ENCODE measurements at places on chromosomes 7 and 10.
A peak's percentile ranks its signal among the peaks of the same experiment; 100 is the strongest.

DNA sequence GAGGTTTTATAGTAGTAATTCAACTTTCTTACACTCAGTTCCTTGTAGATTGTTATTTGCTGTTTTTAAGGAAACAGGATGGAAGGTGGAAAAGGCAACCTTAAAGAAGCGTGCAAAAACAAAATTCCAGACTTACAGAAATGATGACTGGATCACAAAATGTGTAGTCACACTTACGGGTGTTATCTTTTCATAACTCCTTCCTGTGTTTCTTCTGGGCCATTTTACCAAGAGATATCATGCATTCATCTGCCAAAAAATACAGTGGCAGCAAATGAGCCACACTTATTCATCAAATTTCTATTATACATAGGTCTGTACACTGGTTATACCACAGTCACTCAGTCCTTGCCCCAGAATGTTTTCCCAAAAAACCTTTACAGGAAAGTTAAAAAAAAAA lies 94.3 kb upstream of the IL6 start:
- no peak for DNase-seq

DNA sequence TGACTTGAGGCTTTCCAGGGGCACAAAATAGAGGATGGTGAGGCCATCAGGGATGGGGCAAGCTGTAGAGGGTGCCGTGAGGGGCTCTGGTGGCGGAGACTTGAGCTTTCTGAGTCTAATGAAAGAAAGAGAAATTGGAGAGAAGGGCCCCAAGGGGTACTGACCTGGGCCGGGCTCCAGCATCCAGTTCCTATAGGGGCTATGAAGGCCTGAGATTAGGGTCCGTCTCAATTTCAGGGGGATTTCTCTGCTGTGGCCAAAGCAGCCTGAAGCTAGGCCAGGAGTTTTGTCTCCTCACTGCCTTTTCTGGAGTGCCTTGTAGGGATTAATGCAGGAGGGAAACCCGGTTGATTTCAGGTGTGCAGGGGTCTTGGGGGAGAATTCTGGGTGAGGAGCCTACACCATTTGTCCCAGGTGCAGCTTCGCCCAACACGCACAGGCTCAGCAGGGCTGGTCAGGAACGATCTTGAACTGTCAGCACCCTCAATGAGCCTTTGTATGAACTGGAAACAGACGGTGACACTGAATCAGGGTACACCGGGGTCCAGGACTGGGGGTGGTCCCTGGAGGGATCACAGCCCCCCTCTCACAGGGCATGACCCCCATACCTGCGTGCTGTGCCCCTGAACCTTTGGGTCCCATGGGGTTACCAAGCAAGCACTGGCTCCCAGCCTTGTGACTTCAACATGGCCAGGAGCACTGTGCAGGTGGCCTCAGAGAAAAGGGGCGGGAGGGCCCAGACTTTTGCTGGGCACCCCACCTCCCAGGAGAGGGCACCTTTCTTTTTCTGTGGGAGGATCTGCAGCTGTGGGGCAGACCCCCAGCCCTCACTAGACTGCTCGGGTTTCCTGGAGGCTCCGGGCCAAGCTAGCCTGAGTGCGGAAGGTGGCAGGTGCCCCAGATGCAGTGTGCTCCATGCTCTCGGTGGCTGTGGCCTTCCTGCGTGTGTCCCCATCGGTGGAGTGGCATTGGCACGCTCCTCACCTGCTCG lies 122.9 kb upstream of the RET start:
- DNase-seq, result no peak

- DNase-seq, result no peak
Observed at GRCh38 chr7:128030654-128031611, at the start of gene LRRC4. TSS of gene LRRC4 (minus strand) at chr7:128031437. CDS start at chr7:128030640, 797 bp downstream.

DNA sequence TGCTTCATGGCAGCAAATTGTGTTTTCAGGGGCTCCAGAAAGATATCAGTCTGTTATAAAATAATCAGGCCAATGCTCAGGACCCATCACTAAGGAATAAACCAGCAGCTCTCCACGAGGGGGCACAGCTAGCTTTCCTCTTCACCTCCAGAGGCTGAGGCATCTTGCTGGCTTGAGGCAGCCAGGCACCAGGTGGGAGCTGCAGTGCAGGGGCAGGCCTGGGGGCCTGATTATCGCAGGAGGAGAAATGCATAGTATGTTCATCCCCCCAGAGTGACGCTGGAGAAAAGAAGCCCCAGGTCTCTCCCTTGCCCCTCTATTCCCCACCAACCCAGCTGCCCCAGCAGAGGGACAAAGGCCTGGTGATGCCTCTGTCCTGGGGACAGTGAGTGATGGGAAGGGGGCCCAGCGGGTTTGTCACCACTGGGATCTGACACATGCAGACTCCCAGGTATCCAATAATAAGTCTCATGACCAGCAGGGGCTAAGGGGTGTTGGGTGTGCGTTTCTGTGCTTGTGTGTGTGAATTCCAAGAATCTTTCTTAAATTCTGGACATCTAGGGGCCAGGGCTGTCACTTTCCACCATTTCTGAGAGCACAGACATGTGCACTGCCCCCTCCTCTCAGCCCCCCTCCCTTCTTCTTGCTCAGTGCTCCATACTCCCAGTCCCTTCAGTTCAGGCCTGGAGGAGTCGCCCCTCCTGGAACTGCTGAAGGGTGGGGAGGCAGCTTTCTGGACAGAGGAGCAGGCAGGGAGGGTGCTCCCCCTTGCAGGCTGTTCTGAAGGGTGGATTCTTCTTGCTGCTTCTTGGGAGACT lies 128.1 kb upstream of the FAM20C start:
- DNase-seq, result peak; percentile 26

DNA sequence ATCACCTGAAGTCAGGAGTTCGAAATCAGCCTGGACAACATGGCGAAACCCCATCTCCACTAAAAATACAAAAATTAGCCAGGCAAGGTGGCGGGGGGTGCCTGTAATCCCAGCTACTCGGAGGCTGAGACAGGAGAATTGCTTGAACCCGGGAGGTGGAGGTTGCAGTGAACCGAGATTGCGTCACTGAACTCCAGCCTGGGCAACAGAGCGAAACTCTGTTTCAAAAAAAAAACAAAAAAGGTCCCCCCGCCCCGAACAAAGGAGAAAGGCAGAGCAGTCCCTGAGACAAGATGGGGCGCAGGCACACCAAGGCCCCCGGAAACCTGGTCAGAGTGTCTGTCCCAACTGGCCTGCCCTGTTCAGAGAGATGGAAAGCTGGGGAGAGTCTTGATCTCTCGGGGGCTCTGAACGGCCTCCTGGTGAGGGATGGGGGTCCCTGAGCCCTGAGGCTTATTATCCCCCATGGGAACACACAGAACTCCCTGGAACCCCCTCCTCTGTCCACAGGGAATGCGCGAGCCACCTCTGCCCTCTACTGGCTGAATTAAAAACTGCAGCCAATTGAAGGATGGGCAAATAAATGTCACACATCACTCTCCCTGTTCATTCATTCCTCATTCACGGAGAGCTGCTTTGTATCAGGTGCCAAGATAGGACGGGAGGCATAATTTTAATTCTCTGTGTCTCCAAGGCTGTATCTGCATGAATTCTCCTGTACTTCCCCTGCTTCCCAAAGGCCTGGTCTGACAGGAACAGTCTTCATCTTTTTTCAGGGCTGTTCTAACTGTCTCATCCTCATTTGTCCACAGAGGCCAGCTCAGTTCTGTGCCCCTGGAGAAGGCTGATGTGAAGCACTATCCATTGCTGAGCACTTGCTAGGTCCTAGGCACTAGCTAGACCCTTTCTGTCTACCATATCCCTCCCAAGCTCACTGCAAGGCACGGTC lies 28.9 kb downstream of the MAT1A start:
- DNase-seq, result no peak

DNA sequence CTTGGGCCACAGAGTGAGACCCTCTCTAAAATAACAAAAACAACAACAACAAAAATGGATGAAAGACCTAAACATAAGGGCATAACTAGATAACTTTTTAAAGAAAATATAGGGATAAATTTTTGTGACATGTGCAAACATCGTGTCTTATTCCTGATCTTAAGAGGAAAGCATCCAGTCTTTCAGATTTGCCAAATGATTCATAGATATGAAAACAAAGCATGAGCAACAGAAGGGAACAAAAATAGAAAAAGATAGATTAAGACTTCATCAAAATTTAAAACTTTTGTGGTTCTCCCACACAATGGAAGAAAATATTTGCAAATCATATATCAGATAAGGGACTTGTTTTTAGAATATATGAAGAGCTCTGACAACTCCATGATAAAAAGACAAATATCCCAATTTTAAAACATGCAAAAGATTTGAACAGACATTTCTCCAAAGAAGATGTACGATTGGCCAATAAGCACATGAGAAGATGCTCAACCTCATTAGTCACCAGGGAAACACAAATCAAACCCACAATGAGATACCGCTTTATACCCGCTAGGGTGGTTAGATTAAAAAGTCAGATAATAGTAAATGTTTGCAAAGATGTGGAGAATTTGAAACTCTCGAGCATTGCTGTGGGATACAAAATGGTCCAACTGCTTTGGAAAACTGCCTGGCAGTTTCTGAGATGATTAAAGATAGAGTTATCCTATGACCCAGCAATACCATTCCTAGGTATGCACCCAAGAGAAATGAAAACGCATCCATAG lies 20.3 kb downstream of the PPIF start:
- DNase-seq, result no peak

- DNase-seq, result peak; percentile 23
Observed at GRCh38 chr10:112949143-112949823, 764 bp upstream of the TCF7L2 start.

GRCh38 chr7:82164813-82165212 lies 278.8 kb downstream of the CACNA2D1 start:
- no peak for DNase-seq

GRCh38 chr7:48108959-48109847 lies 20.1 kb downstream of the UPP1 start:
- DNase-seq, result no peak

- no peak for DNase-seq
Observed at GRCh38 chr7:103766660-103767059, 222.8 kb downstream of the RELN start.

DNA sequence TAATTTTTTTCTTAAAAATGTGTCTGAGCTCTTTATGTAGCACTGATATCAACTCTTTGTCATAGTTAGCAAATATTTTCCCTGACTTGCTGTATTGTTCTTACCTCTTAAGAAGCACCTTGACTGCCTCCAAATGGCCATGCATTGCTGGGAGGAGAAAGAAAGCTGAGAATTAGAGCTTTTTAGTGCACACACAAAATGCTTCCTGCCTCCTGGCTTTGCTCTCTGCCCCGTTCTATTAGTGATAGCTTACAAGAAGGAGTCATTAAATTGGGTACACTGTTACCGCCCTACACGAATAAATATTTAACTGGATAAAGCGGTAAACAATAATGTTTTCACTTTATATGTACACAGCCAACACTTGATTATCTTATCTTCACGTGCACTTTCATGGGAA lies 4.1 kb downstream of the ANKRD16 start:
- DNase-seq, result no peak

DNA sequence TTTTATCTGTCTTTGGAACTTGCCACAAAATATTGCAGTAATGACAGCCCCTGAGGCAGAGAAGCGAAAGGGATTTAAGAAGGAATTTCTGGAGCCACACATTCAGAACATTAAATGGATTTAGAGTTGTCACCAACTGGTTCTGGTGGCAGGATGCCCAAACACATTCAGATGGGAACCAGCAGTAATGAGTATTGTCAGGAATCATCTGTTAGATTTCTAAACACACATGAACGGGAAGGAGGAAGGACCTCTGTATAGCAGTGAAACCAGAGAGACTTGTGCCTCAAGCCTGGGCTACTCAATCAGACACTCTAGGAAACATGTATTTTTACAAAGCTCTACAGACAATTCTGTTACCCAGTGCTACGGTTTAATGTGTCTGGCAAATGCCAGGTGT lies 103.8 kb upstream of the CCNY start:
- DNase-seq, result no peak

DNA sequence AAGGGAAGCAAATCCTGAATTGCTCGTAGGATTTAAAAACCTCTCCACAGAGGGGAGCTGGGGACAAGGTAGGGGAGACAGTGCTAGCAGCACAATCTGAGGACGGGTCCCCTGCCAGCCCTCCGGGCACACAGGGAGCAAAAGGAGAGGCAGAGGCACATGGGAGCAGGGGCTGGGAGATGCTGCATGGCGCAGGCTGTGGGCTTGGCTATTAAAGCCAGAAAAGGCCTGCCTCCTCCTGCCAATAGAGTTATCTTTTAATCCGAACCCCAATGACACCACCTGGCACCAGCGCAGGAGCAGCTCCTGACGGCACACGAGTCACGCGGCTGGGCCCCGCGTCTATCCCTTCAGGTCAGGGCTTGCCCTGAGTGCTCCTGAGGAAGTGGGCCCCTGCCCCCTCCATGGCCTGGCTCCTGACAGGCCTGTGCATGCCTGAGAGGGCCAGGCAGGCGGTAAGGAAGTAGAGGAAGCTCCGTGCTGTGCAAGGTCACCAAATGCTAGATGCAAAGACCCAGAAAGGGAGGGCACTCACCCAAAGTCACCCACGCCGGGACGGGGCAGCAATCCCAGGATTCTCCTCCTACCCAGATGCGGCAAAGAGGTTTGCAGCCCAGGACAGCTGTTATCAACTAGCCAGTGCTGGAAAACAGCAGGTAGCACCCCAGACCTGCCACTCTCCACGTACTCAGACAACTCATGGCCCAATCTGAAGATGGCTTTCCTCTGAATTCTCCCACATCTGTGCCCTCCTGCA lies 28.1 kb downstream of the DLG5 start:
- DNase-seq, result no peak

DNA sequence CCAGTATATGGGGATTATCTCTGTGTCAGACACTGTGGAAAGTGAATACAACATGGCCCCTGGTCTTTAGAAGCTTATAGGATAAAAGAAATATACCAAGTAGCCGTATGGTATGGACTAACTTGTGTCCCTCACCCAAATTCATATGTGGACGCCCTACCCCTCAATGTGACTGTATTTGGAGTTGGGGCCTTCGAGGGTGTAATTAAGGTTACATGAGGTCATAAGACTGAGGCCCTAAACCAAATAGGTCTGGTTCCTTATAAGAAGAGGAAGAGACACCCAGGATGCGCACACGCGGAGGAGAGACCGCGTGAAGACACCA lies 36.3 kb downstream of the ASB13 start:
- no peak for DNase-seq

GRCh38 chr7:22137466-22137865 lies 191.8 kb upstream of the CDCA7L start:
- no peak for DNase-seq

DNA sequence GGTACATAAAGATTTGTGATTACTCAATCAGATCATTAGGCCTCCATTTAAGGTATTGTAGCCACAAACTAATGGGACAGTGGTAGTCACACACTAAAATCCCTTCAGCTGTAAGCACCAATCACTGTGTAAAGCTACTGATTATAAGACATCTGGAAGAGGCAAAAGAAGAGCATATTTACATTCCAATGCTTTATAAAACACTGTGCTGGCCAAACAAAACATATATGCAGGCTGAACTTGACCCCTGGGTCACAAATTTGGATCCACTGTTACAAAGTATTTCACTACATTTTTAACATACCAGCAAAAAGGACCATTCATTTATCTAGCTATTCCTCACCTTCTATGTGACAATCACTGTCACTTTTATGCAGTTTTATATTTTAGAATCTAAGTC lies 41.4 kb upstream of the ANLN start:
- DNase-seq, result no peak
